ENCODE measurements at places on chromosomes 4 and X.

DNA sequence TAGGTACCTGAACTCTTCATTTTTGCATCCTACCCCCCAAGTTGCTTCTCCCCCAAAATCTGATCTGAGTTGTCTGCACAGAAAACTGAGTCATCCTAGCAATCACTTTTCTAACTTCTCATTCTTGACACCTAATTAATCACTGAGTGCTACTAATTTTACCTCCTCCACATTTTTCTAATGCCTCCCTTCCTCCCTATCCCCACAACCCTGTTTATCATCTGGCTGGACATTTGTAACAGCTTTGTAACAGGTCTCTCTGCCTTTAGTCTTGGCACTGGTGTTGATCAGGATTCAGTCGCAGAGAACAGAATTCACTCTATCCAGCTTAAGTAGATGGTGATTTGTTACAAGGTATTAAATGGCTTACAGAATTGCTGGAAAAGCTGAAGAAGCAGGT lies 303.9 kb upstream of the GATB start:
- DNase-seq = no peak

- DNase-seq = no peak
These were observed 1.0 kb upstream of the SFRP2 start for GRCh38 chr4:153789741-153790499.

- no peak for DNase-seq
These were observed 715.6 kb upstream of the AADAT start for GRCh38 chr4:170805352-170805751.

DNA sequence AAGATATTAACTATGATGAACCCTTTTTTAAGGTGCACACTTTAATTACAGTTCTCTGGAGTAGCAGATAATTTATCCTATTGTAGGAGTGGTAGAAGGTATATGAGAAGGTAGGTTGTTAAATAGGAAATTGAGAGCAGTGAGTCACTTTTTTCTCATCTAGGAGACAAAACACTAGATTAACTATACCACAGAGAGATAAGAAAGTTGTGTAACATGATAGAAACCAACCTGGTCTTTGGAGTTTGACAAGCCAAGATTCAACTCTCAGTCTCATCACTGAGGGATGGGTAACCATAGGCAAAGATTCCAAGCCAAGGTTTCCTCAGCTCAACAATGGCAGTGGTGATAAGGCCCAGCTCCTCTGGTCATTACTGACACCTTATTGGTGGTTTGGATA lies 104.0 kb downstream of the MAD2L1 start:
- DNase-seq = no peak

DNA sequence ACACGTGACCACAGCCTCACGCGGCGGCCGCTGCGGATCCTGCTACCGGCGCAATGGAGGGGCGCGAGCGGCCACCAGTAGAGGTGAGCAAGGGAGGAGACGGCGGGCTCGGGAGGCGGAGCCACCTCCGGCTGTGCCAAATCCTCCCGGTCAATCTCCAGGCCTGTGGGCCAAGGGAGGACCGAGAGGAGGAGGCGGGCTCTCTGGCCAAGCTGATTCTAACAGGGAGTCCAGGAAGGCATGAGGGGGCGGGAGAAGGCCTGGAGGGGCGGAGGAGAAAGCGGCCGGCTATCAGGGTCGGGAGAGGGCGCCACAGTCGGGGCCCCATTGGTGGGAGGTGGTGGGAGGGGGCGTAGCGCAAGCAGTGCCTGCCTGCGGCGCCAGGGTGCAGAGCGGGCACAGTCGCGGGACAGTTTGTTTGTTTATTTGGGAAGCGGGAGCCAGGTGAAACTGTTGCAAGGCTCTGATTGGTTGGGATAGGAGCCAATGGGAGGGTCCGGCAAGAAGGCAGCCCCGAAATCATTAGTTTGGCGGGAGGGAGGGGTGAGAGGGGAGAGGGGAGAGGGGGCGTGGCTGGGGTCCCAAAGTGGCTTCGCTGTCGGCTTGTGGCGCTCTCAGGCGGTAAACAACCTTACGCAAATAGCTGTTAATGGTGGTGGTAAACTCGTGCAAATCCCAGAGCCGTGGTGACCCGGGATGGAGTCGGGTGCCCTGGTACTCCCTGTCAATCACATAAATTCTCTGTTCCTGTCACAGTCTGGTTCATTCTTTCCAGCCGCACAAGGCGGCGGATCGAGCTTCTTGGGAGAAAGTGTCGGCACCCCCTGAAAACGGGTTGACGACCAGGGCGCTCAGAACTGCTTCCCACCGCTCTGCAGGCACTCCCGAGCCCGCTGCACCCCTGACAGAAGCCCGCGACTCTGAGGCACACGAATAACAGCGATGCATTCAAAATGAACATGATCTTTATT lies at the start of gene IRS4:
IRS4 (minus strand) TSS at position 55 of the 971 bp plus-strand sequence.
- DNase-seq = peak; percentile 18

- DNase-seq = no peak
These were observed 188.8 kb upstream of the TECRL start for GRCh38 chr4:64598066-64598465.

DNA sequence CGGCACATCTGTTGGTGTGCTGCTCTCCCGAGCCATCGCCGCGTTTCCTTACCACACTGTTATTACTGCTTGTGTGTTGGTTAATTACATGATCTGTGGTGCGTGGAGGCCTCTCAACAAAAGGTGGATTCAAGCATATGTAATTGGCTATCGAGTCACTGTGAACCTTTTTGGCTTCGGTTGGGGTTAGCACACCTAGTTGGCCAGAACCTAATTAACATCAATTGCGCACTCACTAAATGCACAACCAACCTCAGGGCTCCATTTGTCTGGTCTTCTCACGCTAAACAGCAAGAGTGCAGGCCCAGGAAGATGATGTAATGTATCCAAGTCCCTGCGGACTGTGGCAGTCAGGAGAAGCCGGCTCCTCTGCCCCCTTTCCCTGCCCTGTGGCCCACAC lies 17.4 kb downstream of the ENPP6 start:
- no peak for DNase-seq

GRCh38 chr4:159503236-159504008 lies 400.5 kb downstream of the RAPGEF2 start:
- DNase-seq = no peak

- DNase-seq = no peak
These were observed 23.8 kb downstream of the GPRASP3 start for GRCh38 chrX:102744307-102744706.
